CD4-positive, alpha-beta T cell treated with Interleukin-12 subunit alpha and Interleukin-12 subunit beta, for 1 hour (primary cell): ENCODE measurements at places on chromosomes 7 and 10.

DNA sequence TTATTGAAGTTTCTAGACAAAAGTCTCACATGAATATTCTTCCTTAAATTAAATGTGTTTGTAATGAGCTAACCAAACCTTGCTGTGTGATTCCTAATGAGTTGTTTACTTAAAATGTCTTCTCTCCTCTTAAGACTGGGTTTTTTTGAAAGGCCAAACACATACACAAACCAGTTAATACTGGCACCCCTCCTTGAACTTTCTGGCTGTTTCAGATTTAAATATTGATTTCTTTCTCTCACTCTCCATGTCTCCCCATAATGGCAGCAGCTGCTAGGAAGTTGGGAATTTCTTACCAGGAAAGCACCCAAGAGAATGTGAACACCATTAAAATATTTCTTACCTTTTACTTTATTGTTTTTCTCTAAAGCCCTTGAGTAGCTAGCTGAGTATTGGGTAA lies 11.4 kb upstream of the PTN start:
- DNase-seq, result no peak

DNA sequence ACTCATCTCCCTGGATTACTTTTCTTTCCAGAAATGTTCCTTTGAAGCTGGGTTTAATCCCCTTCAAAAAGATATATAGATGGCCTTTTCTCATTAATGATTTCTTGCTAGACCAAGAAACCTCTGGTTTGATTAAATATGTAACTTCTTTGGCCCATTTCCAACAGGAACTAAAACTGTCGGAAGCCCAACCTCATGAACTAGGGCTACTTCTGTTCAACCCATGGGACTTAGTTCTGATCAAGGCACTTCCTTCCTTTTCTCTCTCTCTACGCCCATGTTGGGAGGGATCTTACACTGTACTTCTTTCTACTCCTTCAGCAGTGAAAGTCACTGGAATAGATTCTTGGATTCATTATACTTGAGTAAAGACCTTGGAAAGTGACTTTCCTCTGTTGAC lies 83.6 kb downstream of the TMEM106B start:
- no peak for DNase-seq

GRCh38 chr7:70738151-70738885 lies 393.6 kb upstream of the GALNT17 start:
- no peak for DNase-seq

GRCh38 chr7:141945356-141945755 lies 1.4 kb downstream of the CLEC5A start:
- DNase-seq, result peak; percentile 3

- DNase-seq, result no peak
Observed at GRCh38 chr10:17094844-17095243, 34.8 kb downstream of the CUBN start.

DNA sequence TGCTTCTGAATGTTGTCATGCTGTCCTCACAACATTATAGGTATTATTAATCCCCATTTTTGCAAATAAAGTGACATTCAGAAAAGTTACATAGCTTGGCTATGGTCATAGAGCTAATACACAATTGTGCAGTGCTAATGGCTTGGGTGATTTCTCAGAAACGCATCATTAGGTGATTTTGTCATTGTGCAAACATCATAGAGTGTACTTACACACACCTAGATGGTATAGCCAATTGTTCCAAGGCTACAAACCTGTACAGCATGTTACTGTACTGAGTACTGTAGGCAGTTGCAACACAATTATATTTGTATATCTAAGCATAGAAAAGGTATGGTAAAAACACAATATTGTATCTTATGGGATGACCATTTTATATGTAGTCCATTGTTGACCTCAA lies 91.0 kb downstream of the BTAF1 start:
- no peak for DNase-seq

DNA sequence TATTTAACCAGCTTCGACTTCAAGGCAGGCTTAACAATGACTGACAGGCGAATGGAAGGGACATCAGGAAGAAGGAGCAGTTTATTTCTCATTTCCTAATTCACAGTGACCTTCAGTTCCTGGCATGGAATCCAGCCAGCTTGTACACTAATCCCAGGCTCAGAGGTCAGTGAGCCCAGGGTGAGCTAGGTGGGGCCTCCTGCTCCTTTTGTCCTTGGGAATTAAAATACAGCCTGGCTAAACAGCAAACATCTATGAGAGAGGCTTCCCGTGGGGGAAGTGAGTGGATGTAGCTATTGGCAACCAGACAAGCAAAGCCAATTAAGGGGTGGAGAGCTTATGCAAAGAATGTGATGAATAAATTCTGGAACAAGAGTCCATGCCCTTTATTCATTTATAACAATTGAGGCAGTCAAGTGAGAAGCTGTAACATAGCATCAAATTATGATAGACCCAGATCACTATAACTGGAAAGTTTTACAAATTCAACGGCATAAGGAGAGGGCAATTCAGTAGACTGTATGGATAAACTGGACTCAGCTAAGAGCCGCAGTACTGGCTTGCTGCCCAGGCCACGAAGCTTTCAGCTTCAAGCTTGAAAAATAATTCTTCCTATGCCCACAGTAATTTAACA lies 57.1 kb downstream of the STK17A start:
- no peak for DNase-seq

GRCh38 chr7:25854608-25855497 lies 297.1 kb upstream of the NFE2L3 start:
- peak; percentile 35 for DNase-seq

DNA sequence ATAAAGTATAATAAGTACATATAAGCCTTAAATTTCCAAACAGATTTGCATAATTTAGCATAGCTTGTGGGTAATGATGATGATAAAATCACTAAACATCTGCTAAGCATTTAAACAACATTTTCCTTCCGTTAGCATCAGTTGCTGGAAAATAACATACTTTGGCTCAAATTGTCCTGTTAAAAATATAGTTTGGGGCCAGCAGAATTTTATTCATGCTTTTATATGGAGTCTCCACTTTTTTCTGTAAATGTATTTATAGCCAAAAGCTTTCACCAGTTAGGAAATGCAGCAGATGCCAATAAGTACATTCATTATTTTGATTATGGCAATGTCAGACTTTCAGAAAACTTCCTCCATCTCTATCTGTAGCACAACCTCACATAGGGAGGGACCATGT lies 107.2 kb downstream of the CNTNAP2 start:
- DNase-seq, result no peak

- DNase-seq, result no peak
Observed at GRCh38 chr7:155093596-155093995, 23.5 kb downstream of the HTR5A start.

DNA sequence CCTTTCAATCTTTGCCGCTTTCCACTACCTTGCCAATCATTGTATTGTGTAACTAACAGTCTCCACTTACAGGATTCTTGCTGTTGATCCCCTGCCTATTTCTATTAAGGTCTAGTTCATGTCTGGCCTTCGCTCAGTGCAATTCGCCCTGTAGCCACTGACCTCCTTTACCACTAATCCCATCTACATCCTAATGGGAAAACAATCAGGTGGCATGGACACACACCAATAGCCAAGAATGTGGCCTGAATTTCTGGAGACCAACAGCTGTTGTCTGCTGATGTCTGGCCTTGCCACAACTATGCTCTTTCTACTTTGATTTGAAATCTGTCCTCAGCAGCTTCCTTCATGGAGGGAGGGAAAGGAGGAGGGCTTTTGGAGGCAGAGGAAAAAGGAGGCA lies 546.2 kb downstream of the SORCS3 start:
- DNase-seq, result no peak

DNA sequence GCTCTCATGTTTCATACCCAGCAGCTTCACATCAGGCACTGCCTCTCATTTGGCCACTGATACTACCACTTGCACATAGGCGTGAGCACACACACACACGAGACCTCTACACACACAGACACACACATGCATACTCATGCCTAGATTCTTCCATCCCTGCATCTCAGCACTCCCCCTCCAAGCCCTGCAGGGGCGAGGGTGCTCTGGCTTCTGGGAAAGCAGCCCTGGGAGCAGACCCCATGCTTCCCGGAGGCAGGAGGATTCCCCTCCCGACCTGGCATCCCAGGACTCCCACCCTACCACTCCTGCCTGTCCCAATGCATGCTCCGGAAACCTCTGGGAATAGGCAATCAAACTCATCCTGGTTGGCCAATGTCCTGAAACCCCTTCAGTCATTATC lies 89.1 kb upstream of the SMNDC1 start:
- DNase-seq, result no peak

- no peak for DNase-seq
Observed at GRCh38 chr10:125333209-125333591, 172.8 kb upstream of the CTBP2 start.

- DNase-seq, result no peak
Observed at GRCh38 chr7:2670171-2670570, 17.8 kb upstream of the AMZ1 start.
